ENCODE measurements at places on chromosomes 2 and 18.

- no peak for DNase-seq
Observed at GRCh38 chr2:150222379-150222778, 265.1 kb downstream of the RND3 start.

DNA sequence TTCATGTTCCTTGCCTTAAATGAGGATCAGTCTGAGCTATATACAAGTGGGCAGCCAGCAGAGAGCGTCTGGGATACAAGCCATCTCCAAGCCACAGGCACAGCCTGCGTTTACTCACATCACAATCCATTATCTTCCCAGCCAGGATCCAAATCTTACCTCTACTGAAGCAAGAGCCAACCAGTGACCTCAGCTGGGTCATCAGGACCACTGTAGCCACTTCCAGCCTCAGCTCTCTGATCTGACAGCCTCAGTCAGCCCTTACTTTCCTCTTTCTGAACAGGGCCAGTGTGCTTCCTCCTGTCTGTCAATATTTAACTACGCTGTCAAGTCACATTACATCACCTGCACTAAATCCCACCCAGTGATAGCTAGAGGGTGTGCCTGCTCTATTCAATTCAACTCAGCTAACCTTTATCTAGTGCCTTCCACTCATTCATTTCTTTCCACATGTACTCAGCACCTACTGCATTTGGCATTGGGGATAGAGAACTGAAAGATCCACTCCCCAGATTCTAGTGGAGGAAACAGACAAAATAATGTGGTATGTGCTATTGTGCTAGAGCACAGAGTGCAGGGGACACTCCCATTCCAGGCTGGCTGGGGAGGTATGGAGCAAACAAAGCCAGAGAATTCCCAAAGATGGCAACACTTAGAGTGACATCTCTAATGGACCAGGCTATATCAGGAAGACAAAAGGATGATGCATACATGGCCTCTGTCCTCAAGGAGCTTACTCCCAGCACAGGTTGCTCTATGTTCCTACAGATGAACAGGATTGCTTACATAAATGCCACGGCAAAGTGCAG is 146.5 kb downstream of the NCKAP5 start:
- DNase-seq, result no peak

- DNase-seq, result no peak
Observed at GRCh38 chr2:235508371-235509160, 14.7 kb downstream of the AGAP1 start.

GRCh38 chr2:9021563-9022211 is 18.2 kb upstream of the MBOAT2 start:
- no peak for DNase-seq

GRCh38 chr18:74148543-74149070 is 284 bp downstream of the TIMM21 start:
- DNase-seq, result no peak

Measured in AG04449 (cell line).